Retina (tissue), 1 donor: ENCODE measurements at places on chromosomes 6 and 20.

GRCh38 chr6:9308284-9308683, 872.9 kb upstream of the SLC35B3 start:
- no peak for DNase-seq

DNA sequence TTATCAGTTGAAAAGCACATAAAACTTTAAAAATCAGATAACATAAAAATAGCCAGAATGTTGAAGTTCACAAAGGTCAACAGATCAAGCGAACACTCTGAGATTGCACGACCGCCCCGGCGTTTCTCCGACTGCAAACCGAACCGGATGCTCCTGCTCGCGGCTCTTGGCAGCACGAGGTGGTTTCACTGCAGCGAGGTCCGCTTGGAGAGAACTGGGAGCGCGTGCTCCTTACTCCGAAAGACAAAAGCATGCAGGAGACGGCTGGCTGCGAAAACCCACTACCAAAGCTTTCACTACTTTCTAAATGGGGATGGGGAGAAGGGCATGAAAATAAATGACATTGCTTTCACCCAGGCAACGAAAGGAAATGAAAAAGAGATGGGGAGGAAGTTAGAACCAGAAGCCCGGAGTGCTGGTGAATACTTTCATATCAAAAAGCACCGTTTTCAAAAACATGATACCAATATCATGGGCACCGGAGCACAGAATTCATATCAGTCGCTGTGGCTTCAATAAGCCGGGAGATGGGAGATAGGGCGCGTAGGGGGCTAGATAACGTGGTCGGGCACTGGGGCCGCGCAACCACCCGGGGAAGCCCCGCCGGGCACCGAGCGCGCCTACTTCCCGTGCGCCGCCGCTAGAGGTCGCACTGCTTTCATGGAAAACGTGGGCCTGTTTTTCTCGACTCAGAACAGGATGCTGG, 8.3 kb upstream of the ANKRD60 start:
- peak; percentile 93 for DNase-seq

DNA sequence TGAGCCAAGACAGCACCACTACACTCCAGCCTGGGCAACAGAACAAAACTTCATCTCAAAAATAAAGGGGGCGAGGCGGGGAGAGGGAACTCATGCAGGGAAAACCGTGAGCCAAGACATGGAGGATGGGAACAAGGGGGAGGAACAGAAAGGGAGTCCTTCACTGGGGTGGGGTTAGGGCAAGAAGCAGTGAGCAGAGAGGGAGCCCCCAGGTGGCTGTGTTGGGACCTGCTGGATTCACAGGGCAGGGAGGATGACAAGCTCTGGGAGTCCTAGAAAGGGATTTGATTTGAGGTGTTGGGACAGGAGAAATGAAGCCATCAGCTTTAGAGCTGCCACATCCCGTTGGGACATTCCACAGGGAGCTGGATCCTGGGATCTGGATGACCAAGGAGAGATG, 90.6 kb upstream of the TOP1 start:
- no peak for DNase-seq

DNA sequence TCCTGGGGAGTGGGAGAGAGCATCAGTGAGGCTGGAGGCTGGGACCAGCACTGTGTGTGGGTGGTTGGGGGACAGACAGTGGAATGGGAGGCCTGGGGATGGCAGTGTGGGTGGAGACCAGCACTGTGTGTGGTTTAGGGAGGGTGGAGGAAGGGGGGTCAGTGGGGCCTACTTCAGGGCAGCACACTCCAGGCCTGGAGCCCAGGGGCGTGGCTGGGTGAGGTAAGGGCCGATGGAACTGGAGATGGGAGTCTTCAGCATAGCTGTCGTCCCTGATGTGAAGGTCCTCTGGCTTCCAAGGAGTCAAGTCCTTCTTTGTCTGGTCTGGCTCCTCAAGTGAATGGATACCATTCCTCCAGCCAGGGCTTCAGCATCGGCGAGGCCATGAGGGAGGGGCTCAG, 18.6 kb downstream of the KCNK17 start:
- DNase-seq, result no peak

- peak; percentile 61 for DNase-seq
These were observed 97.1 kb upstream of the CEP85L start for GRCh38 chr6:118748311-118749062.

GRCh38 chr6:154404791-154405400, 48.3 kb upstream of the IPCEF1 start:
- no peak for DNase-seq

- no peak for DNase-seq
These were observed 101.2 kb downstream of the NUS1 start for GRCh38 chr6:117776441-117776840.

DNA sequence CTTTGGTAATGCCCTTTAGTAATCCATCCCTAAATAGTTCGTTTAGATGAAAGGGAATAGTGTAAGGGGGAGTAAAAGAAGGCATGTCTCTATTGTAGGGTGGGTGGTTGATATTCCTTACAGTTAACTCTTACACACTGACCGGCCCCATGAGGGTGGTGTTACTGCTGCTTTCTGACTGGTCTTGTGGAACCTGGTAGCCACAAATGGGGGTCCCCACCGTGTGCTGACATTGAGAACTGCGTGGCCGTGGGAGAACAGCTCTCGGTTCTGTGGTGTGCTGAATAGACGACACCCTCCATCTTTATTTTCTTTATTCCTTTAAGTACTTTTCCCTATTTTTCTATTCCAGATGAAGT, 19.3 kb downstream of the MRAP2 start:
- DNase-seq, result no peak

DNA sequence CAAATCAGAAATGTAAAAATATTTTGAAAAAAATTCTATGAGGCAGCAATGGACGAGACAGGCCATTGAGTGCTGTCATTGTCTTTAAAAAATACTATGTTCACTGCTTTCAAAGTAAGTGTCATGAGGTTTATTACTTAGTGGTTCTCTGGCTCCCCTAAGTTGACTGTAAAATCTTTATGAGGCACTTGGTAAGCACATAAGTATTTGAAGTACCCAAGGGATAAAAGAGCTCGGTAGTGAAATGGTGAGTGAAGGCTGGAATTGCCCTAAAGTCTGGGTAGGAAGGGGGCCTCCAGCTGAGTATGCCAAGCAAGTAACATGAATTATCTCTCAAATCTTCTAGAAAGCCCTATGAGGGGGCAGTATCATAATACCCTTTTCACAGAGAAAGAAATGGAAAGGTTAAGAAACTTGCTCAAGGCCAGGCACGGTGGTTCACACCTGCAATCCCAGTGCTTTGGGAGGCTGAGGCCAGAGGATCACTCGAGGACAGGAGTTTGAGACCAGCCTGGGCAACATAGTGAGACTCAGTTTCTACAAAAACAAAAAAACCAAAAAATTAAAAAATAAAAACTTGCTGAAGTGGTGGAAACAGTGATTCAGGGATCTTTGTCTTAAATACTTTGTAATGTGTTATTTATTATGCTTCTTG, 5.5 kb upstream of the CTCFL start:
- no peak for DNase-seq

DNA sequence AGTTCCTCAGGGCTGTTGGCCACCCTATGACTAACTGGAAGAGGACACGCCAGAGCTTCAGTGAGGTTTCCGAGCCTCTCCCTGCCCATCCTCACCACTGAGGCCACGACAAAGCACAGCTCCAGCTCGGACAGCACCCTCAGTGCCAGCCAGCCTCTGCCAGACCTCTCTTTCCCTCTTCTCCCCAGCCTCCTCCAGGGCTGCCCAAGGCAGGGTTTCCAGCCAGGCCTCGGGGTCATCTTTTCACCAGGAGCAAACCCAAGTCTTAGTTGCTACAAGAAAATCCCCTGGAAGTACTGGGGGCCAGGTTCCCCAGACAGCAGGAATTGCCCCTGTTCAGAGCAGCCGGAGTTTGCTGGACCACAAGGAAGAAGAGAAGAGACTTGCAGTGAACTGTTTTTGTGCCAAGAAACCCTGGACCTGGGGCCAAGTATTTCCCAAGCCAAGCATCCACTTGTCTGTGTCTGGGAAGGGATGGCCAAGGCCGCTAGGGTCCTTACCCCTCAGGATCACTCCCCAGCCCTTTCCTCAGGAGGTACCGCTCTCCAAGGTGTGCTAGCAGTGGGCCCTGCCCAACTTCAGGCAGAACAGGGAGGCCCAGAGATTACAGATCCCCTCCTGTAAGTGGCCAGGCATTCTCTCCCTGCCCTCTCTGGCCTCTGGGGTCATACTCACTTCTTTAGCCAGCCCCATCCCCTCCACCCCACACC, 41.6 kb downstream of the PLAGL2 start:
- DNase-seq, result no peak

DNA sequence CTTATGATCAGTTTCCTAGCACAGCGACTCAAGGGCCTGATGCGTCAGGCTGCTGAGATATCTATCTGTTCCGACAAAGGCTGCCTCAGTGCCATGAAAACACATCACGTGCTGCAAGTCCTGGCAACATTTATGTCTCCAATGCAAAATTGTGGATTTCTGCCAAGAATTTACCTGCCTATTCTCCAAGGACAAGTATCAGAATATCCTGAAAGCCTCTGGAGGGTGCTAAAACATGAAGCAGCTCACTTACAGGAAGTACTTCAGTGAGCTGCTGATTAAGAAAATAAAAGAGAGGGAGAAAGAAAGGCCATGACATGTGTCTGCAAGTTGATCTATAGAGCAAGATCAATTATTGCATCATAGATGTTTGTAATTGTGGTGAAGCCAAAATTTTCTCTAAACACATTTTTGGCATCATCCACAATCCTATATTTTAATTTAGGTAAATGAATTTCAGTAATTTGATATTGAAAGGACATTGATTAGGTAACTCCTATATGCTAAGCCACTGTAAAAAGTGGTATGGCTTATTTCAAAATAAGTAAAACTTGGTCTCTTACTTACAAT, 25.8 kb upstream of the TPBG start:
- no peak for DNase-seq

DNA sequence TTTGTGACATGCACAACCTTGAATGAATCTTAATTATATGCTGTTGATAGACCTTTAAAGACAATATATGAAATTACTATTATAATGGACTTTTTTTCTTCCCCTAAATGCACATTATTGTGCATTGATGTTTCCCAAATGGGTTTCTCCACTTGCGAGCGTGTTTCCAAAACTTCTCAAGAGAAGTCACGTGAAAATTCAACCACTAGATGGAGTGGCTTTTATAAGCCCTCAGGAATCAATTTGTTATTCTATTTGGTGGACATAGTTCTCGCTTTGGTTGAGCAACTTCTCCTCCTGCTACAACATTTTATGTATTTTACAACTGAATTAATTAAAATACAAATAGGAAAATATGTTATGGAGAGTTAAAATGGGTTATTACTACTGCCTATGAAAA, 9.0 kb downstream of the CNR1 start:
- DNase-seq, result no peak

DNA sequence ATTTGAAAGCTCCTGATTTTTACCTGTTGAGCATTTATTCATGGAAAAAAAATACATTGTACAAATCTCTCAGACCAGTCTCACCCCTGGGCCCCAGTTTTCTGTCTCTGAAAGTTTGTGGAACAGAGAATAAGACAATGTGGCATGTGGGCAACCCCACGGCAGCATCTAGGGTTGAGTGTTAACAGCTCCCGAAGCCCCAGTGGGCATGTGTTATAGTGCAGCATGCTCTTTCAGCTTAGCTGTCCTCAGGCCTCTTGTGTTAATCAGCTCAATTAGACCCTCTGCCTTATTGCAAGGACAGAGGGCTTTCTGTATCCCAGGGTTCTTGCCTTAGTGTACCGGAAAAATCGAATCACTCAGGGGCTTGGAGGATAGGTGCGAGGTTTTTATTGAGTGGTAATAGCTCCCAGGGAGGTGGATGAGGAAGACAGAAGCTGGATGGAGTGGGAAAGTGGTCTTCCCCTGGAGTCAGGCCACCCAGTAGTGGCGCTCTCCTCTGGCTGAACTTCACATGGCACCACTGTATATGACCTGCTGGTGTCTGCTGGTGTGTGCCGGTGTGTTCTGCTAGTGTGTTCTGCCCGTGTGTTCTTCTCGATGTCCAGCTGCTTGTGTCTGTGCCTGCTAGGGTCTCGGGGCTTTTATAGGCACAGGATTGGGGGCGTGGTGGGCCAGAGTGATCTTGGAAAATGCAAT, 382.8 kb downstream of the EPM2A start:
- DNase-seq, result no peak

DNA sequence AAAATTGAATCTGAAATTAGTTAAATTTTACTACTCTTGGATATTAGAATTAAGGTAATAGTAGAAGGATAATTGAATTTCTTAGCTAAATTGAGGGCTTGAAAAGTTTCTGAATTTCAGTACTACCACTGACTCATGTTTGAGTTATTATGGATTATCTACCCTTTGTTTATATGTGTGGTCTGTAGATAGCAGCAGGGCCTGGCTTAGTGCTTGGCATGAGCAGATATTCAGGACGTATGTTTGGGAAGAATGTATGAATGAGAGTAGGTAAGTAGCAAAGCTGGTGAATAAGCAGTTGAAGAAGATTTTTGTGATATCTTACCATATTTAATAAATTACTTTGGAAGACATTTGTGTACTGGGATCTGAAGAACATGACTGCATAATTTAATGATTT, 152.7 kb downstream of the MACROD2 start:
- no peak for DNase-seq

DNA sequence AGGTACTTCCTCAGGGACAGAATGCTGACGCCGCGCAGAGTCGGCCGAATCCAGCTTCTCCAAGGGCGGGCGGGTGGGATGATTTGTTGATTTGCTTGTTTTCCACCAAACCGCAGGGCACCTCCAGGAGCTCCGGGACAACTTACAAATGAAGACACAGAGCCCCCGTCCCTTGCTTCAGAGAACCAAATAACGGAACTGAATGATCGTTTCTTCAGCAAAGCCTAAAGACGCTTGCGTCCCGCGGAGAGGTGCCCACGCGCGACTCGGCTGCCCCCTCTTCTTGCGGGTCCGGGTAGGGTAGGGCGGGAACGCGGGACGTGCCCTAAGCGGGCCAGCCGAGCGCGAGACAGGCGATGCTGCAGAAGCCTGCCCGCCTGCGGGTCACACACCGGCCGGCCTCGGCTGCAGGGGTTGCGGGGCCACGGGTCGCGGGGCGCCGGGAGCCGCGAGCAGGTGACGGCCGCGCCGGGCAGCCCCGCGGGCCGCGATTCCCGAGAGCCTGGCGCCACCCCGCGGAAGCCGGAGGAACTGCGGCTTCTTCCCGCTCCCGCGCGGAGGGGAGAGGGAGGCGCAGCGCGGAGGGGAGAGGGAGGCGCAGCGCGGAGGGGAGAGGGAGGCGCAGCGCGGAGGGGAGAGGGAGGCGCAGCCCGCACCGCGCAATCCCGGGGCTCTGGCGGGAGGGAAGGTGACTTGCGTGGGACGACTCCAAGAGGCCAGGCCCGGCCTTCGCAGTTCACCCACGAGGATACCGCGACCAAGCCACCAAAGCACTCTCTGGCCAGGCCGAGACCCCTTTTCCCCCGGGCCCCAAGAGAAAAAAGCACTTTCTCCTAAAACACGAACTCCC, 7.7 kb upstream of the FOXF2 start:
- DNase-seq, result peak; percentile 86

DNA sequence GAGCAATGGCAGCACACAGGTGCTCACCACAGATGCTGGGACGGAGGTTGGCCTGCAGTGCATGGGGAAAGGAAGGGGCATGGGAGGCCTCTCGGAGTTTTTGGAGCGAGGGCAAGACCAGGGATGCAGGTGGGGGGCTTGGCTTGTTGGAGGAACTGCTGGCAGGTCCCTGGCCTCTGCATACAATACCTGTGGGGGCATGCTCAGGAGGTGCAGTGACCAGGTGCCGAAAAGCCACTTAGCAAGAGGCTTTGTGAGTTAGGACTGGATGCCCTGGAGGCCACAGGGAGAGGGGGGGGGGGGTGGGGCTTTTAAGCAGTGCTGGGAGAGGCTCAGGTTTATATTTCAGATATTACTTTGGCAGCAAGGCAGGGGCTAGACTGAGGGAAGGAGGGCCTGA, 142.7 kb downstream of the F13A1 start:
- DNase-seq, result no peak
